ENCODE measurements at places on chromosomes 6 and 20. TPM values are rescaled to one million over a fixed set of nuclear protein-coding genes. Genes with fewer than 3 reads are reported as not detected.

DNA sequence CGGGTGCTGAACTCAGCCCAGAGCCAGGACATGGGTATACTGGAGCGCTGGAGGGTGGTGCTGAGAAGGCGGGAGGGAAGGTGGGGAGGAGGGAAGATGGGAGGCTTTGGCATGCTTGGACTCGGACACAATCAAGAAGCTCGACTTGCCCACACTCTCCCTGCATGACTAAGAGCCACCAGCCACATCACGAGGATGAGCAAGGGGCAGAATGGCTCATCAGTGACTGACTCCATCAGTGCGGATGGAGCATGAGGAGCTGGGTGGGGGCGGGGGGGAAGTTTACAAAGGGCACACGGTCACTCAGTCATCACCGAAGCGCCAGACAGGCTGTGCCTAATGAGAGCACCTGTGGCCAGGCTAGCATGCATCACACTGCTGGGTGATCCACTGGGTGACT is 222.8 kb downstream of the KIF16B start:
- H3K36me3 ChIP-seq: no peaks in the 10 kb centered on the region
- H3K4me3 ChIP-seq: no peak overlapping the region
- H3K27me3 ChIP-seq: no peaks in the 10 kb centered on the region

DNA sequence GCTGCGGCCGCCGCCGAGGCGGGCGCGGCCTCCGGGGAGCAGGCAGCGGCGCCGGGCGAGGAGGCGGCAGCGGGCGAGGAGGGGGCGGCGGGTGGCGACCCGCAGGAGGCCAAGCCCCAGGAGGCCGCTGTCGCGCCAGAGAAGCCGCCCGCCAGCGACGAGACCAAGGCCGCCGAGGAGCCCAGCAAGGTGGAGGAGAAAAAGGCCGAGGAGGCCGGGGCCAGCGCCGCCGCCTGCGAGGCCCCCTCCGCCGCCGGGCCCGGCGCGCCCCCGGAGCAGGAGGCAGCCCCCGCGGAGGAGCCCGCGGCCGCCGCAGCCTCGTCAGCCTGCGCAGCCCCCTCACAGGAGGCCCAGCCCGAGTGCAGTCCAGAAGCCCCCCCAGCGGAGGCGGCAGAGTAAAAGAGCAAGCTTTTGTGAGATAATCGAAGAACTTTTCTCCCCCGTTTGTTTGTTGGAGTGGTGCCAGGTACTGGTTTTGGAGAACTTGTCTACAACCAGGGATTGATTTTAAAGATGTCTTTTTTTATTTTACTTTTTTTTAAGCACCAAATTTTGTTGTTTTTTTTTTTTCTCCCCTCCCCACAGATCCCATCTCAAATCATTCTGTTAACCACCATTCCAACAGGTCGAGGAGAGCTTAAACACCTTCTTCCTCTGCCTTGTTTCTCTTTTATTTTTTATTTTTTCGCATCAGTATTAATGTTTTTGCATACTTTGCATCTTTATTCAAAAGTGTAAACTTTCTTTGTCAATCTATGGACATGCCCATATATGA is 3.2 kb downstream of the MARCKS start:
- peak overlapping the region; percentile 94 for H3K27ac ChIP-seq
- H3K4me3 ChIP-seq: peak overlapping the region; percentile 68
- H3K27me3 ChIP-seq: no peaks in the 10 kb centered on the region
- H3K4me1 ChIP-seq: no peaks in the 10 kb centered on the region

- peaks cover 9% of the 10 kb centered on the region for H3K4me1 ChIP-seq
- H3K4me3 ChIP-seq: no peak overlapping the region
- no peaks in the 10 kb centered on the region for H3K27me3 ChIP-seq
- H3K27ac ChIP-seq: no peak overlapping the region
- no peaks in the 10 kb centered on the region for H3K36me3 ChIP-seq
- no peak for DNase-seq
Observed at GRCh38 chr20:50589548-50590347, 79.6 kb downstream of the PTPN1 start.

GRCh38 chr6:168048724-168049025 is 30.3 kb downstream of the FRMD1 start:
- no peaks in the 10 kb centered on the region for H3K36me3 ChIP-seq
- no peak overlapping the region for H3K27ac ChIP-seq
- no peak overlapping the region for H3K4me3 ChIP-seq
- no peaks in the 10 kb centered on the region for H3K27me3 ChIP-seq
- no peak for DNase-seq
- no peaks in the 10 kb centered on the region for H3K4me1 ChIP-seq

- DNase-seq: no peak
- no peak overlapping the region for H3K4me3 ChIP-seq
- H3K27ac ChIP-seq: no peak overlapping the region
- H3K36me3 ChIP-seq: no peaks in the 10 kb centered on the region
- no peaks in the 10 kb centered on the region for H3K27me3 ChIP-seq
Observed at GRCh38 chr6:79656134-79656533, 25.0 kb downstream of the SH3BGRL2 start.

DNA sequence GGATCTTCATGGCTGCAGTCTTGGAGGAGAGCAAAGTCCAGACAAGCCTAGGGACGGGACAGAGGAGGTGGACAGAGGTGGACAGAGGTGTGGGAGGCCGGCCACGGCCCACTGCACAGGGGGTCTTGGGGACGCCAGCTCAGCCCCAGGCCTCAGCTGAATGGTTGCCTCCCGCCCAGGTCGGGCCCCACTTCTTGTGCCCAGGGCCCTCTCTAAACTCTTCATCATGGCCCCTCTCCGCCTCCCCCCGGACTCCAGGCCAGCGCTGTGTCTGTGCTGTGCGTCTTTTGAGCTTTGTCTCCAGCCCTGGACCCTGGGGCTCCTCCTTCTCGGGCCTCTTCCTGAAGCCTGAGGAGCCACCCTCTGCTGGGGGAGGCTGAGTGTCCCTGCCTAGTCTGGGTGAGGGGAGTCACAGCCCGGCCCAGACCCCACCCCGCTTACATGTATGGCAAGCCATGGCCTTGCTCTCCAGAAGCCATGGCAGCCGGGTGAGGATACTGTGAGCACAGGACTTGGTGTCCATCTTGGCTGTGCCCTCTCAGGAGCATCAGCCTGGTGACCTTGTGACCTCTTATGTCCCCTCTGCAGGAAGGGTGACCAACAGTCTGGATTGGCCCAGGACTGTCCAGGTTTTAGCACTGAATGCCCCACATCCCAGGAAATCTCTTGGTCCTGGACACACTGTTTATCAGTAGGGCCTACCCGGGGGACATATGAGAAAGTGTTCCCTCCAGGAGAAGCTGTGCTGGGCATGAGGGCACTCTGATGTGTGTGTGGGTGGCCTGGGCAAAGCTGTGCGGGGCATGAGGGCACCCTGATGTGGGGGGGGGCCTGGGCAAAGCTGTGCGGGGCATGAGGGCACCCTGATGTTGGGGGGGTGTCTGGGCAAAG is 9.4 kb upstream of the NPBWR2 start:
- H3K27ac ChIP-seq: no peak overlapping the region
- no peaks in the 10 kb centered on the region for H3K27me3 ChIP-seq
- H3K4me1 ChIP-seq: no peaks in the 10 kb centered on the region
- H3K36me3 ChIP-seq: no peaks in the 10 kb centered on the region
- no peak for DNase-seq

- H3K36me3 ChIP-seq: no peaks in the 10 kb centered on the region
- H3K27ac ChIP-seq: no peak overlapping the region
- H3K4me1 ChIP-seq: no peaks in the 10 kb centered on the region
- no peak overlapping the region for H3K4me3 ChIP-seq
Observed at GRCh38 chr6:52620906-52621190, 44.0 kb upstream of the TRAM2 start.

The BMP2 gene
- 5.6 TPM for total RNA-seq

Measured in prostate gland (tissue), 2 donors.